D341Med (cell line): ENCODE measurements at places on chromosomes 7 and 10.
A peak's percentile ranks its signal among the peaks of the same experiment; 100 is the strongest.

DNA sequence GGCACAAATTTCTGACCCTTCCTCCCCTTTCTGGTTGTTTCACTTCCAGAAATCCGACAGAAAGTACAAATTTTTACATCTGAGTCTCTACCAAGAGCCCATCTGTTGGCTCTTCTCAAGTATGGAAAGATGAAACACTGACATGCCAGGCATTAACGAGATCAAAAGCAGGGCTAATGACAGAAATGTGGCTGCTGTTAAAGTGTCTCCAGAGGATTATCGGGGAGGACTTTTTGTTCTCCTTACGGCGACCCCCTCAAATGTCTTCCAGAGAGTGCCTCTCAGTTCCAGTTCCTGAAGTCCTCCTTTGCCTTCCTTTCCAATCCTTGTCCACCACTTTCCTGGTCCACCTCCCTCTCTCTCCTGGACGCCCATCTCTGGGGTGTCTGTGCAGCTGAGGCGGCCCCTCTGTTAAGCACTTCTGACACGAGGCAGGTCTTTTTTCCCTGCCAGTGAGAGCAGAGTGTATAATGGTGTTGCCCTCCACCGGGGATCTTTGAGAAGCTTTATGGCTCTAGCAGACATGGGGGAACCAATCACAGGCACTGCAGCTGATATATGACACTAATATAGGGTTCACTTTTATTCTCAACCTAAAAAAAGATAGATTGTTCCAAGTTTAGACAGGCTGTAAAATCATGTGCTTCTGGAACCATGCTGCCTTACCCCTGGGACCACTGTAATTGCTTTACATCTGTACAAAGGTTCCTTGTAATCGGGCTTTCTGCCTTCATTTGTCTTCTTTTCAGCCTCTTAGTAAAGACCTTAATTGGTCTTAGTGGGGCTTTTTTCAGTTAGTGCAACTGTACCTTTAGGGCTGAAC lies 757.1 kb downstream of the AUTS2 start:
- DNase-seq = peak; percentile 67

DNA sequence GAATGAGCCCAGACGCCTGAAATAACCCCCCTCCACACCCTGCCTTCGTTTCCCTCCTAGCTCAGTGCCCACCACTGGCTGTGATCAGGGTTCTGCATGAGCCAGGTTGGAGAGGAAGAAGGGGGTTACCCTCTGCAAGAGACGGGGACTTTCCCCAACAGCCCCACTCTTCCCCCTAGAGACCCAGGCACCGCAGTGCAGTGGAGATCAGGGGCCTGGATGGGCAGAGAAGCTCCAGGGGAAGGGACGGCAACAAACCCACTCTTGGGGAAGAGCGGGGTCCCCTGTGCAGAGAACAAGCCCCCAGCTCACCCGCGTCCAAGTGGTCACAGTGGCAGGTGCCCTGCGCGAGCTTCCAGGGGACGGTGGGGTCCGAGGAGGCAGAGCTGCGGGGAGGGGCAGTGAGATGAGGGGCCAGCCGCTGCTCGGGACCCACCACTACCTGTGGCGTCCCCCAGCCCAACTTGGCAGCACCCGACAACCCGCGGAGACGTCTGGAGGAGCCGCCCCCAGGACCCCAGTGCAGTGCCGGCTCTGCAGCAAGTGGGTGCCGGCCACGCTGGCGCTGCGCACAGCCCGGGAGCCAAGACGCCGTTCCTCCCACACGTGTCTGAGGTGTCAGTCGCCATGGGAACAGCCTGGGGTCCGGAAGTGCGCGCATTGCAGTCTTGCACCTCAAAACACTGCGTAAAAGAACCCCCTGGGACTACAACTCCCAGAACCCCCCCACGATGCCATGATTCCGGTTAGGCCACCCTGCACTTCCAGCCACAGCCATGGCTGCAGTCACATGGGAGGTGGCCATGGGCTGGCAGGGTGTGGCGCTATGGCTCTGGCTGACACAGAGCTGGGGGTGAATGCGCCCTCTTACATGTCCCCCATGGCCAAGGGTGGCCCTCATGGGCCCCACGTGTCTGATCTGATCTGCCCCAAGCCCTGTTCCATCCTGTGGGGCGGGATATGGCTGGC lies 45.8 kb upstream of the WIPI2 start:
- DNase-seq = peak; percentile 47

- no peak for DNase-seq
These were observed 14.6 kb upstream of the PRTFDC1 start for GRCh38 chr10:24966962-24967481.

GRCh38 chr7:93414574-93414973 lies 159.9 kb downstream of the CALCR start:
- DNase-seq = no peak

GRCh38 chr7:130151591-130152492 lies 53.4 kb downstream of the TMEM209 start:
- no peak for DNase-seq

- no peak for DNase-seq
These were observed 115.4 kb downstream of the ARID5B start for GRCh38 chr10:62016623-62017490.

DNA sequence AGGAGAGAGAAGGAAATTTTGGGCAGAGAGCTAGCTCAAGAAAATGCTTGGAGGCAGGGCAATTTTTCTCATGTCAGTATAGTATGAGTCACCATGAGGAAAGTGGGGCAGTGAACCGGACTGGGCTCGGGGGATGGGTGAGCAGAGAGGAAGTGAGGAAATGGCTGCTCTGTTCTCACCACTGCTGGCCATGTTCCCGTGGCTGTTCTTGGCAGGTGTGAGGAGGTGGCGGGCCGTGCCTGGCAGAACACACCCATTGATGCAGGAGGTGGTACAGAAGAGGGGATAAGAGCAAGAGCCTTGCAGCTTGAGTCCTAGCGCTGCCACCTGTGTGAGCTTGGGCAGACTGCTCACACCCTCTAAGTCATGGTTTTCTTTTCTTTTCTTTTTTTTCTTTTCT lies 304.4 kb upstream of the LYZL1 start:
- DNase-seq = no peak
